ENCODE measurements at places on chromosomes 5 and 9.

- peak; percentile 57 for DNase-seq
Observed at GRCh38 chr9:34430843-34431437, 27.4 kb downstream of the FAM219A start.

DNA sequence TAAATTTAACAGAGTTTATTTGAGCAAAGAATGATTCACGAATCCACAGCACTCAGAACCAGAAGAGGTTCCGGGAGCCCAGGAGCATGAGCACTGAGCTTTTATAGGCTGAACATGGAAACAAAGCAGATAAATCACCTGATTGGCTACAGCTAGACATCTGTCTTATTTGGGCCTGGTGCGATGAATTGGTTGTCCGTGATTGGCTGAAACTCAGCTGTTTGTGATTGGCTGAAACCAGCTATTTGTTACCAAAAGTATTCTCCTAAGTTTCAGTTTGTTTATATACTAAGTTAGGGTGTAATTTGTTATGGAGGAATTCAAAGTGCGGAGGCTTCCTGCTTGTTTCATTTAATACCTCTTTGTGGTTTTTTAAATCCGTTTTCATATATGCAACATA, 15.8 kb upstream of the LCP2 start:
- peak; percentile 53 for DNase-seq

GRCh38 chr5:134758176-134758503, 439 bp upstream of the DDX46 start:
- no peak for DNase-seq

DNA sequence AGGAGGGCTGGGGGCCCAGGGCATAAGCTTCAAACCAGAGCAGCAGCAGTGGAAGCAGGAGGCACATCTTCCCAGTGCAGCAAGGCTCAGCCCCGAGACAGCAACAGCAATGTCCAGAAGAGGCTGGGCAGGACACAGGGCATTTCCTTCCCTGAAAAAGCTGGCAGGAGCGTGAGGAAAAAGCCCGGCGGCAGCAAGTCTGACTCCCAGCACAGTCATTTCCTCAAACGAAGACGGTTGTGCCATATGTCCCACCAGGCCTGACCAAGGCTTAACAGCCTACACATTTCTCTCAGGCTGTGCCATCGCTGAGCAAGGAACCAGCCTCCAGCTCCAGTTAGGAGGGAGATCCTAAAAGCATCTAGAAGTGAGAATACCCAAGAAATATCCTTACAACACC, 74.5 kb downstream of the APTX start:
- no peak for DNase-seq

DNA sequence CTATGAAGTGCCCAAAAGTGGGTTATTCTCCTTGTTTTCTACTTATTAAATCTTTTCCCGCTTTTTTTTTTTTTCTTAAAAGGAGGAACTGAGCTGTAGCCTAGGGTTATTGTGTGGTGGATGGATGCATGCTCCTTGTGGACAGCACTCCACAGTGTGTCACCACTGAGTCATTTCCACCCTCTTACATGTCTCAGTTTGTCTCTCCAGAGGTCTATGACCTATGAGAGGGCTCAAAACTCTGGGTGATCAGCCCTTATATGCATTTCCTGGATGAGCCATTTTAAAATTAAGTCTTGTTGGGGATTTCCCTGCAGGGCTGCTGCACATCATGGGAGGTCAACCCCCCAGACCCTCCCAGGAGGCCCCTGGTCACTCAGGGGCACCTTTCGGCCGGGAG, 102.2 kb upstream of the MOCS2 start:
- DNase-seq, result no peak

DNA sequence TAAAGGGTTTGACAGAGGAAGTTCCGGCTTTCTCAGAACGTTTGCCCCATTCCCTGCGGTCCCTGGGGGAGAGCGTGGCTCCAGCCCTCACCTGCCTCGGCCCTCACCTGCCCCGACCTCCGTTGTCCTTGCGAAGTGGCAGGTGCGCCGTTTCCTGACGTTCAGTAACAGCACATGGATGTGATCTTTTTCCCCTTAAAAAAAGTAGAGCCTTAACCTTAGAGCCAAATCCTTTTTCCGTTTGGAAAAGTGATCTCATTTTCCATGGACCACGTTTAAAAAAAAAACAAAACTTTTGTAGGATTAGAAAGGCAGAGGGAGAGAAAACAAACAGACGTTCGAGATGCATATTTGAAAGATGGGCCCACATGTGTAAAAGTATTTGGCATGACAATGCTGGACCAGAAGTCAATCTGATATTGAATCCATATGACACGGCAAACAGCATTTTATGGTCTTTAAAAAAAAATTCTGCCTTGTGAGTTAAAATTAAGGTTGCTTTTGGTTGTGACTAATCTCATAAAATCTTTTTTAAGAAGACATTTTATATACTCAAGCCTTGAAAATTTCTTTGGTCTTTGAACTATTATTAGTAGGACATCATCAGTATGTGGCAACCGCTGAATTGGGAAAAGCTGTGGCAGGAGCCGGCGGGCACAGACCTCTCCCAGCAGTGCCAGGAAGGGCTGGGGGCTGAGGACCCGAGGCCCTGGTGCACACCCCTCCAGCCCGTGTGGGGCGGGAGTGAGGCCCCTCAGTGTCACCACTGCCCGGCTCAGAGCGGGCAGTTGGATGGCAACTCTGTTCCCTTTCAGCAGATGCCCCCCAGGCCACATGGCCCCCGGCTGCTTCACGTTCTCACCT, 42.5 kb upstream of the EXOC3 start:
- DNase-seq, result peak; percentile 18

DNA sequence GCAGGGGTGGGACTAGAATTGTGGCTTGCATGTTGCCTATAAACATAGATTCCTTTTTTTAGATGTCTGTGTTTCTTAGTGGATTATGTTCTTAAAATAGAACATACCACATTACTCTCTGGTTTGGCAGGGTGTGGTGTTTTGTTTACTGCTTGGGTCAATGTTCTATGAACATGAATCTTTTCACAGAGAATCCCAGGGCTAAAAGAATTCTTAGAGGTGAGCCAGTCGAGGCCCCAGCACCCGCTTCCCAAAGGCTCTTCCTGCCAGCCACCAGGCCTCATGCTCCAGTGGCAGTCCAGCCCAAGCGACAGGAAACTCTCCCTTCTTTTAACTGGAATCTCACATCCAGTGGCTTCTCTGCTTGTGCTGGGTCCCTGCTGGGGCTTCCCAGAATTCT, 126.6 kb downstream of the C9orf152 start:
- DNase-seq, result no peak

- peak; percentile 17 for DNase-seq
Observed at GRCh38 chr9:121350993-121351561, 19.0 kb downstream of the STOM start.

GRCh38 chr9:4796988-4797853, 4.5 kb downstream of the RCL1 start:
- DNase-seq, result no peak

GRCh38 chr9:5441043-5441442, 3.3 kb upstream of the PLGRKT start:
- no peak for DNase-seq

DNA sequence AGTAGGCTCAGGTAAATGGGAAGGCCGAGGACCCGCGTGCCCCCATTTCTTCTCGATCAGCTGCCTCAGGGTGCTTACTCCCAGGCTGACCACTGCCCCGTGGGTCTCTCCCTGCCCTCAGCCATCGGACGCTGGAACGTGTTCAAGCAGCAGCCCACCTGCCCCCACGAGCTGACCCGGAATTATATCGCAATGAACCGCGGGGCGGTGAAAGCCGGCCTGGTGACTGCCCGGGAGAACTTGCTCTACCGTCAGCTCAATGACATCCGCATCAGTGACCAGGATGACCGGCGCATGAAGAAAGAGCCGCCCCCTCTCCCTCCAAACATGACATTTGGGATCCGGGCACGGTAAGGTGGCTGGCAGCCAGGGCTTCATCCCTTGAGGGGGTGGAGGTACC, 83.2 kb upstream of the BARHL1 start:
- DNase-seq, result no peak

GRCh38 chr5:174340226-174340625, 294.7 kb downstream of the NSG2 start:
- DNase-seq, result no peak

DNA sequence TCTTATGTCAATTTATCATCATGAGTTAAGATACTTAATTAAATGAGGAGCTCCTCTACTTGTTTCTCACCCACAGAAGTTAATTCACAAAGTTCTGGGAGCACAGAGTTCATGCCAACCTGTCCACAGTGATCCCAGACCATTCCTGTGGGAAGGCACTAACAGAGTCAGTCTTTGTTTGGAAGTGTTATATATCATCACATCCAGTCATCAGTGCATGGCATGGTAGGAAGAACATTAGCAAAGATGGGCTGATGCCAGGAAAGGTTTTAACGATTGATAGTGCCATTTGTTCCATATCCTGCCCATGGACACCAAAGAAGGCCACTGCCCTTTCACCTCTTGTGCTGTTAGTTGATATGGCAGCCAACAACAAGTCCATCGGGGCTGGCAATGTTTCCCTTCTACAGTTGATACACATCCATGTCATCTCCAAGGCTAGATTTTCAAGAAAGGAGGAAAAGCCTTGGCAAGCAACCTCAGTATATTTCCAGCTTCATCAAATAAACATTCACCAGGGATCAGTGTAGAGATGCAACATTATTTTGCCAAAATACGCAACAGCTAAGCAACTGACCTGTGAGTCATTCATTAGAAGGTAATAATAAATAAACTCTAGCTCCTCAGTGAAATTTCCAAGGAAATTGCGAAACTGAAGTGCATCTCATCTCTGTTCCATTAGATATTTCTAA, 169.6 kb downstream of the RORB start:
- DNase-seq, result no peak

DNA sequence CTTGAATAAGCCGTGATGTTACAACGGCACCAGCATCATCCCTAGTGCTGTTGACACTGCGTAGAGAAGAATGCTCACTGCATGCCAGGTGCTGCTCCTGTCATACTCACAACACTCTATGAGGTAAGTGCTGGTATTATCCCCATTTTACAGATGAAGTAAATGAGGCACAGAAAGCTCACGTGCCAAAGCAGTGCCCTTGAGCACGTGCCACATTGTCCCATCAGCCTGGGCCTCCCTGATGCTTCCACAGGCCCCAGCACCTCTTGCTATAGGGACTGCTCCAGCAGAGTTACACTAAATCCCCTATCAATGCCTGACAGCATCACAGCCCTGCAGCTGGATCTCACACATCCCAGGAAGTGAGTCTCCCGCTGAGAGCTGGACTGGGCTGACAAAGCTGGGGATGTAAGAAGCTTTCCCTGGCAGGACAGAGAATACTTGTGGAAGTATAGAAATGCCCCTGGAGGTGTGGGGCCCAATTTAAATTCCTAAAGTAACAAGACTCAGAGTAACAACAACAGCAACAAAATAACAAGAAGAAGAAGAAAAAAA, 216.1 kb downstream of the FSTL4 start:
- DNase-seq, result peak; percentile 18

DNA sequence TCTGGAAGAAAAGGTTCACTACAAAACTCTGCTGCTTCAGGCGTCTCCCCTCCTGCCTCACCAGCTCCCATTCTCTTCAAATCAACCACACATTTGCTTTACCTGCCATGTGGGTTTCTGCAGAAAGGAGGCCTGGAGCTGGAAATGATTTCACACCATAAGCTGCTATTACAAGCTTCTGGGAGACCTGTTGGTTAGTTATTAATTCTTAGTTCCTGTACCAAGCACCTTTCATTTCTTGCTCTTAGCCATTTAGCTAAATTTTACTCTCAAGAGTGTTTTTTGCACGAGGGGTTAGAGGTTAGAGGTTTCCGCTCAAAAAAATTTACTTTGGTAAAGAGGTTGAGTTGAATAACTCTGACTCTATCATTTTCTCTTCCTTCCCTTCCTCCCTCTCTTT, 70.3 kb downstream of the MAP1B start:
- DNase-seq, result no peak

GRCh38 chr9:4339836-4340560, 40.1 kb upstream of the GLIS3 start:
- no peak for DNase-seq

DNA sequence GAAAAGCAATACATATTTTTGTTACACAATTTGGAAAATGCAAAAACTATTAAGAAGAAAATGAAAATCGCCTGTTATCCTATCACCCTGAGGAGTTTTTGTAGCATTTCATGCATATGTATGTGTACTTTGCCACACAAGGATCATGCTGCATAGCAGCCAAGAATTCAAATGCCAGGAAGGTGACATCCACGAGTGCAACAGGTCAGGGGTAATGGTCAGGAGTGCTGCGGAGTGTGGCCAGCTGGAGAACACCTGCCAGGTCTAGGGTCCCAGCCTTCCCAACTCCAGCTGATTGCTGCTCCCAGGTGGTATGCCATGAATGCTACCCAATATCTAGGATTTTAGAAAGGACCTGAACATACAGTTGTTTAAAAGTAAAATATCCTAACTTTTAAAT, 617.1 kb downstream of the PRELID2 start:
- no peak for DNase-seq

DNA sequence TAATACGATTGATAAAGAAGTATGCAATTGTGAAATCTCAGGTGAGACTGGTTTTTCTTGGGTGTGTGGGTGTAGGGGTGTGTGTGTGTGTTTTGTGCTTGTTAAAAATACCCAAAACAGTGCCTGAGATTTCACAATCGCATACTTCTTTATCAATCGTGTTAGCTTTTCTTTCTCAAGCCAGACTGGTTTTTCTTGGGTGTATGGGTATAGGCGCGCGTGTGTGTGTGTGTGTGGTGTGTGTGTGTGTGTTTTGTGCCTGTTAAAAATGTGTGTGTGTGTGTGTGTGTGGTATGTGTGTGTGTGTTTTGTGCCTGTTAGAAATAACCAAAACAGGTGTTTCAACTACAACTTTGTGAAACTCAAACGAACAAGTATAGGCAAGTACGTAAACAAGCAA, 53.7 kb downstream of the CERT1 start:
- no peak for DNase-seq

- no peak for DNase-seq
Observed at GRCh38 chr9:89447416-89447815, 50.5 kb downstream of the SEMA4D start.

GRCh38 chr5:107646418-107646817, 24.3 kb downstream of the EFNA5 start:
- DNase-seq, result no peak

- no peak for DNase-seq
Observed at GRCh38 chr5:73280386-73280785, 107.4 kb downstream of the TMEM174 start.

DNA sequence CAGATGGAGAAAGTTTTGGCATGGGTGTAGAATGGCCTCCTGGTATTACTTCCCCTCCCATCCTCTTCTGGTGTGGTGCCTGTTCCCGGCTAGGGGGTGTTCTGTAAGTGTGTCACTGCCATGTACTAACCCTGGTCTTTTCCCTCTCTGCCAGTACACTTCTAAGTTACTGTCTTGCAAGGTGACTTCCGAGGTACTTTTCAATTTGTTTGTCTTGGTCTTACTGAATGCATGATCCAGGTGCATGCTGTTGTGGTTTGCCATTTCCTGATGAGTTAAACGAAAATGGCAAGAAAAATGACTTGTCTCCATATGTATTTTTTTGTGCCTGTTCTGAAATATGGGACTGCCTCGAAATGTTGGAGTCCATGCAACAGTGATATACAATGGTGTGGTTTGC, 46.0 kb downstream of the C9orf152 start:
- DNase-seq, result no peak

DNA sequence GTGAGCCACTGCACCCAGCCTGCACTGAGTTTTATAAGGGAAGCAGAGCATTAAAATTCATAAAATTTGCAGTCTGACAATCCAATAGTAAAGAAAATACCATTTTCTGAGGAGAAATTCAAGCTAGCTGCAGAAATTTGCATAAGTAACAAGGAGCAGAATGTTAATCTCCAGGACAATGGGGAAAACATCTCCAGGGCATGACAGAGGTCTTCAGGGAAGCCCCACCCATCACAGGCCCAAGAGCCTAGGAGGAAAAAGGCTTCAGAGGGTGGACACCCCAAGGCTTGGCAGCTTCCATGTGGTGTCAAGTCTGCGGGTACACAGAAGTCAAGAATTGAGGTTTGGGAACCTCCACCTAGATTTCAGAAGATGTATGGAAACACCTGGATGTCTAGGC, 37.6 kb upstream of the MELK start:
- no peak for DNase-seq
